ENCODE measurements at places on chromosomes 4 and X.

DNA sequence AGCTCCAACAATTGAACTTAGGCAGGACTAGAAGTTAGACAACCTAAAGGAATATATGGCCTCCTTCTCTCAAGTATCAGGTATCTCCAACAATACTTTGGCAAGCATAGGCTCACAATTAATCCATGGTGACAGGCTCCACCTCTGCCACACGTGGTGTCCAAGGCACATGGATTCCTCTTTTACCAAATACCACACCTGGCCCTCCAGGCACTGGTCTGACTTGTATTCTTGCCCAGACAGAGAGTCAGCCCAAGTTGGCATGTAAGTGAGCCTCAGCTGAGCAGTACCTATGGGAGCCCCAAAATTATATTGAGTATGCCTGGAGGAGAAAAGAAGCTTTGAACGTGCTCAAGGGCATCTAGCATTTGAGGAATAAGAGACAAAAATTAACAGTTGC, 19.6 kb downstream of the SRPX2 start:
- no peak for DNase-seq

DNA sequence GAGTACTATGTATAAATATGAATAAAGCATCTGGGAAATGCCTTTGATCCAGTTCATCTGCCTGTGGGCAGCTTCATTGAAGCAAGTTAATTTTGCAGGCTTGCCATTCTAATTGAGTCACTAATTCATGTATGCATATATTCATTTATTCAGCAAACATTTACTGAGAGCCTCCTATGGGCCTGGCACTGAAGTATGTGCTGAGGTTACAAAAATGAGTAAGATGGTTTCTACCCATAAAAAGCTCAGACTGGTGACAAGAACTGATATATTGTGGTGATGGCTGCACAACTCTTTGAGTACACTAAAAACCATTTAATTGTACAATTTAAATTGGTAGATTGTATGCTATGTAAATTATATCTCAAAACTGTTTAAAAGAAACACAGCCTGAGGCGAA, 1.1 kb upstream of the MRPL1 start:
- peak; percentile 38 for DNase-seq

DNA sequence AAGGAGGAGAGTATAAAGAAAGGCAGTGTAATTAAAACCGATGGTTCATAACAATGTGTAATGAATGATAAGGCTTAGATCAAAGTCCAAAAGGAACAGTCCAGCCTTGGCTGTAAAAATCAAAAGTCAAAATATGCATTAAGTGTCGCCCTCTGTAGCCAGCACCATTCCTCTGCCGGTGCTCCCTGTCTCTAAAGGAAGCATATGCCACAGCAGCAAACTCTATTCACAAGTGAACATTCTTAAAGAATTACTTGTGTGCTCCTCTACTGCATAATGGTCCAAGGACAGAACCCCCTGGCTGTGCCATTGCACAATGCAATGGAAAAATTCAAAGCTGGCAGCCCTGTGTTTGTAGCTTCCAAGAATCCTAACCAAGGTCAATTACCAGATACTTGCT, 16.3 kb upstream of the MBNL3 start:
- DNase-seq = no peak

- DNase-seq = no peak
These were observed 7.0 kb downstream of the SLC9B1 start for GRCh38 chr4:103012551-103012950.

GRCh38 chrX:99795495-99795894, 614.6 kb downstream of the PCDH19 start:
- no peak for DNase-seq

- DNase-seq = no peak
These were observed 481.9 kb downstream of the ACTRT1 start for GRCh38 chrX:127570276-127570675.

DNA sequence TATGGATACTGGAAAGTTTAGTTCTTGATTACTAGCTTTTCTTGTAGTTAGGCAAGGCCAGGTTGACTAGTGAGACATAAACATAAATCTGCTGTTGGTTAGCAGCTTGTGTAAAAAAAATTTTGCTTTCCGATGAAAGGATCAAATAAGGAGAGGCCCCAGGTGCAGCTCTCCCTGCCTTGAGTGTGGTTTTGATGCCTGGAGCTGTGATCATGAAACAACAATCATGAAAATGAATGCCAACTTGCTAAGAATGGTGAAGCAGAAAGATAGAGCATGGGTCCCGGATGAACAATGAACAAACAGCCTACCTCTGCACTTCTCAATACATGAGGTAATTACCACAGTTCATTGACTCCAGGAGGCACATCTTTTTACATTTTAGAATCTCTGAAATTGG, 14.4 kb upstream of the SYP start:
- no peak for DNase-seq

- no peak for DNase-seq
These were observed 102.8 kb downstream of the ITIH6 start for GRCh38 chrX:54695231-54695630.

DNA sequence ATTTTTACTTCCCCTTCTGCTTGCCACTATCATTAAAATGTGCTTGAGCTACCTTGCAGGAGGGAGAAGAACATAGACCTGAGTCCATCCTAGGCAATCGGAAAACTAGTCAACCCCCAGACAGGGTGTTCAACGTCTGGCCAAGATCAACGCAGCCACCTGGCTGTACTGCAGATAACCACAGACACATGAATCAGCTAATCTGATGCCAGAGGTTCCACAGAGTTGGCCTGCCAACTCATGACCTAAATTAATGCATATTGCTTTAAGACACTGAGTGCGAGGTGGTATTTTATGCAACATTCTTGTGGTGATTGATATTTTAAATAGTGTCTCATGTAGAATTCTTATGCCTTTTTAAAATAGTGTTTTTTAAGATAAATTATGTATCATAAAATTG, 1283.8 kb upstream of the PABPC4L start:
- no peak for DNase-seq

DNA sequence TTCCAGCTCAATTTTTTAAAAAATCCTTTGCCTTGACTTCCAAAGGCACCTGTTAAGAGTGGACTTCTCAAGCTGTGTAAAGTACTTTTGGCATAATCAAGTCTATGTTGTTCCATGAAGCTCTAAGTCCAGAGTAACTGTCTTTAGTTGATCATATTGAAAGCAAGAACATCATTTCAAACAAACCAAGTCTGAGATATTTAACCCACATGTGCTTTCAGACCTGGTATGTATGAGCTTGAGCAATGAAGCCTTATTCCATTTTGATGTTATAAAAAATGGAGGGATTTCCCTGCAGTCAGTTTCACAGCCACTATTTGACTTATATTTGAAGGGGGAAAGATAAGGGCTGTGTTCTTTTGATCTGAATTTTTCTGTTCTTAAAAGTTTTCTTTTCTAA, 23.7 kb upstream of the EOLA2 start:
- DNase-seq = no peak

- DNase-seq = peak; percentile 67
These were observed 40.4 kb downstream of the RNF212 start for GRCh38 chr4:1072830-1073446.

- no peak for DNase-seq
These were observed 524.7 kb downstream of the IL15 start for GRCh38 chr4:142161086-142161485.

- DNase-seq = no peak
These were observed 91.3 kb upstream of the TRPC5OS start for GRCh38 chrX:111784667-111785066.

- DNase-seq = no peak
These were observed 185.0 kb downstream of the PTTG2 start for GRCh38 chr4:38145033-38145678.

DNA sequence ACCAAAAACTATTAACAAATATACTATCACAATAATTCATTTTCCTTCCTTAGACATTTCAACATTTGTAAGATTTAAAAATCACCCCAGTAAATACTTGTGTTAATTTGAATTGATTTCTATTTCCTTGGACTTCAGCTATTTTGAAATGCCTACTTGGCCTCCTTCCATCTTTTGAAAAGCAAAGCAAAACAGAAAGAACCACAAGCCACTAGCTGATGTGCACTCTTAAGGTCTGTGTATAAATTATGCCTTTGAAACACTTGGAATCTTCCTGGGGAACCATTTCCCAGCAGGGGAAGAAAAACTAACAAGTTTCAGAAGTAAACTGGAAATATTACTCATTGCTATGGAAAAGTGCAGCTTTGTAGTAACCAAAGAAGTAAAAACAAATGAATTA, 139.8 kb downstream of the CLCN4 start:
- DNase-seq = no peak

DNA sequence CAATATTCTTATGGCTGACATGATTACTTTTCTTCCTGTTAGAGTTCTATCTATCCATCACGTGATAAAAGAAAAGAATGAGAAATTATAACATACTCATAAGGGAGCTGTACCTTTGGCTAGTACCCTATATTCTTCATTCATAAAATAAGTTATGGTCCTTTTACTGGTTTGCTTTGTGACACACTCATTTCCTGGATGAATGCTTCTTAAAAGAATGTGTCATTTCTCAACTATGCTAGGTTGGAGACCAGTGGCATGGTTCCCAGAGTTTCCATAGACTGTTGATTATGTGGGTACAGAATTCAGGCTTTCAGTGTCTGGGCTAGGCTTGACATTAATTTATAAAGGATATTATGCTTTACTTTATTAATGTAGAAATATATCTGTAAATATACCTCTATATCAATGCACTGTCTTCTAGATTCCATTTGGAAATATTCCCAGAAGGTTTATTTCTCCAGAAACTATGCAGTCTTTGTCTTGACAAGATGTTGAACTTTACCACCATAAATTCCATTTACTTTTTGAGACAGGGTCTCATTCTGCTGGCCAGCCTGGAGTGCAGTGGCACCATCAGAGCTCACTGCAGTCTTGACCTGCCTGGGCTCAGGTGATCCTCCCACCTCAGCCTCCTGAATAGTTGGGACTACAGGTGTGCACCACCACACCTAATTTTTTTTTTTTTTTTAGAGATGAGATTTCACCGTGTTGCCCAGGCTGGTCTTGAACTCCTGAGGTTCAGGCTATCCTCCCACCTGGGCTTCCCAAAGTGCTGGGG, 23.8 kb downstream of the NUDT6 start:
- no peak for DNase-seq

DNA sequence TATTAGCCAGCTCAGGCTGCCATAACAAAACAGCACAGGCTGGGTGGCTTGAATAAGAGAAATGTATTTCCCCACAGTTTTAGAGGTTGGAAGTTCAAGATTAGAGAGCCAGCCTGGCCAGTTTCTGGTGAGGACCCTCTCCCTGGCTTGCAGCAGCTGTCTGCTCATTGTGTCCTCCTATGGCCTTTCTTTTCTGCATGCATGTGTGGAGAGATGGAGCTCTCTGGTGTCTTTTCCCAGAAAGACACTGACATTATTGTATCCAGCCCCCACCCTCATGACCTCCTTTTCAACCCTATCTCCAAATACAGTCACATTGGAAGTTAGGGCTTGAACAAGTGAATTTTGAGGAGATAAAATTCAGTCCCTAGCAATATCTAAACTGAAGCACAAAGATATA, 263.8 kb upstream of the PABPC4L start:
- DNase-seq = no peak

GRCh38 chr4:90883519-90883918, 756.3 kb downstream of the CCSER1 start:
- no peak for DNase-seq

GRCh38 chrX:20968996-20969395, 405.2 kb upstream of the CNKSR2 start:
- no peak for DNase-seq

DNA sequence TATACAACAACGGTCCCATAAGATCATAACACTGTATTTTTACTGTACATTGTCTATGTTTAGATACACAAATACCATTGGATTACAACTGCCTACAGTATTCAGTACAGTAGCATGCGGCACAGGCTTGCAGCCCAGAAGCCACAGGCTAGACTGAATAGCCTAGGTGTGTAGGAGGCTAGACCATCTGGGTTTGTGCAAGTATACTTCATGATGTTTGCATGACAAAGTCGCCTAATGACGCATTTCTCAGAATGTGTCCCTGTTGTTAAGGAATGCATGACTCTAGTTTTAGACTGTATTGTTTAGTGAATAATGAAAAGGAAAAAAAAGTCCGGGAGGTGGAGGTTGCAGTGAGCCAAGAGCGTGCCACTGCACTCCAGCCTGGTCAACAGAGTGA, 56.5 kb upstream of the C4orf50 start:
- no peak for DNase-seq

DNA sequence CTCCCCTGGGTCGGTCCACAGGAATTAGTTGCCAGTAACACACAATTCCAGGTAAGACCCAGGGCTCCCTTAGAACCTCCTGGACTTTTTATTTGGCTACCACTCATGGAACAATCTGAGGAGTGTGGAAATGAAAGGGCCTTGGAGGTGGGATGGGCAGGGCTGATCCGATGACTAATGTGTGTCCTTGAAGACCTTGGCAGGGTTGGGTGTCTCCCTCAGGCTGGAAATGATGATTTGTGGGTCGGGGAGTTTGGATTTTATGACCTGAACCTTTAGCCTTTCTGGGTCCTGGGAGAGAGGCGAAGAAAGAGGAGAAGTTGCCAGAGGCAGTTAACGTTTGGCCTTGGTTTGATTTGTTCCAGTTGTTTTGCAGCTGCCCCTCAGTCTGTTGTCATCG, 425.0 kb downstream of the MID1IP1 start:
- DNase-seq = no peak

- DNase-seq = no peak
These were observed 145.6 kb upstream of the SCML1 start for GRCh38 chrX:17591741-17592110.

DNA sequence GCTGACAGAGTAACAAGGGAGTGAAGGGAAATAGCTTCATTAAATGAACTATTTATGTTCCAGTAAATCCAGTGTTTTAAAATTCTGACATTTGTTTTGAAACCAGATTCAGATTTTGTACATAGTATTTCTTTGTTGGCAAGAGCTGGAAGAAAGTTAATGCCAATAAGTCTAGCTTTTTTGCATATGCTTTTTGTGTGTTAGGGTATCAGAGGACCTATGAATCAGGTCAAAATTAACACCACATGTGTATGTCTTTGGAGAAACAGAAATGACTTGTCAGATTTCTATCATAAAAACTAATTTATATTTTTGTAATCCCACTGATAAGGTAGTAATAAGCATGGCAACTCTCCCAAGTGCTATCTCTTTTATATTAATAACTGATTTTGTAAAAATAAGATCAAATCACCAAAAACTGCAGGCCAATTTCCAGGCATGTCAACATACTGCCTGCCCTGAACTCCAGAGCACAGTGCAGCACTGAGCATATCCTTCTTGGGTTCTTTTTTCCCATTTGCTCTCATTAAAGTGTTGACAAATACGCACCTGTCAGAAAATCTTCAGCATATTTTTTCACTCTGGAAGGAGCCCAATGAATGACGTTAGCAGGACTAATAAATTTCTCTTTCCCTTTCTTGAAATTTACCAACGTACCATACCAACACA, 65.5 kb downstream of the SH3RF1 start:
- DNase-seq = no peak

DNA sequence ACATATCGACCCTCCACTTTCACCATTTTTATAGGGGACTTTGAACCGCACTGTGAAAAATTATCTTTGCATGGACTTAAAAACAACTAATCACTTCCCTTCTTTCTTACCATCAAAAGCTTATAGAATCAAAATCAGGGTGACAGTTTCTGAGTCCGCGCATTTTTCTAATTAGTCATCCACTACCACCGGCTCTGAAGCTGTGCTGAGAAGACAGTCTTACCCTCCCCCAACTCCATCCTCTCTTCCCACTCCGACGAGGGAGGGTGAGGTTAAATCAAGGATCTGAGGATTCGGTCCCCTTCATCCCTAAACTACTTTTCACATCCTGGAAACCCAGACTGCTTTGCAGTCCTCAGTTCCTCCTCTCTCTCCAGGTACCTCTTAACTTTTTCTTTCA, 4.2 kb downstream of the DCTD start:
- no peak for DNase-seq

Data from OCI-LY7 (cell line).